ENCODE measurements at places on chromosomes 2 and 18. TPM values are rescaled to one million over a fixed set of nuclear protein-coding genes. Genes with fewer than 3 reads are reported as not detected.

The PNKD gene
- total RNA-seq: 45.8 TPM

The GNLY gene
- total RNA-seq: not detected

The LHCGR gene
- total RNA-seq: not detected

The PLGLB1 gene
- not detected for total RNA-seq

DNA sequence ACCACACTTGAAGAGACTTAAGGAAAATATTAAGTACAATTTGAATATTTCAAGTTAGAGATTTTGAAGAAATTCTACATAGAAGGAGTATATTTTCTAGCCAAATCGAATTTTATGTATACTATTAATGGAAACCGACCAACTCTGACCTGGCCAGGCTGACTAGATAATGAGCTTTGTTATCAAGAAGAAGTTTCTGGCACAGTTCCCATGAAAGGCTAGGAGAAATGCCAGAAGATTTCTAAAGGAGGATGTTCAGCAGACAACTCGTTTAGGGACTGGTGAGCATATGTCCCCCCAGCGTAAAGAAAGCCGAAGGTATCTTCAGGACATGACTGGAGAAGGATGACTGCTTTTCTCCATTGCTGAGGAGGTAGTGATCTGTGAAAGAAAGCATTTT, 127.3 kb downstream of the DIS3L2 start:
- DNase-seq: no peak

DNA sequence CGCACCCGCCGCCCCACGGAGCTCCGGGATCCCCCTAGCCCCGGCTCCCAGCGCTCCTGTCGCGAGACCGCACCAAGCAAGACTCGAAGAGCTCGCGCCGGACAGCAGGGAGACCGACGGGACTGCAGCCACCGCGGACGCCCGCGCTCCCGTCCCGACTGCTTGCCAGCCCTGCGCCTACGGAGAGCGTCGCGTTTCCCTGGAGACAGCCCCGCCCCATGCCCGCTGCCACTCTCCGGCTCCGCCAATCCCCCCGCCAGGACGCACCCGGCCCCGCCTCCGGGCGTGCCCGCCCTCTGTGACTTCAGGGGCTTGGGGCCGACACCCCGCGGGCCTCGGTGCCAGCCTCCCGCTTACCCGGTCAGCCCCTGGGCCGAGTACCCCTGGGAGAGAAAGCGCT, at the start of gene ANKMY1:
ANKMY1 (minus strand) TSS at position 181 of the 400 bp plus-strand sequence. CDS start 653 bp downstream, outside the sequence.
- no peak for DNase-seq

DNA sequence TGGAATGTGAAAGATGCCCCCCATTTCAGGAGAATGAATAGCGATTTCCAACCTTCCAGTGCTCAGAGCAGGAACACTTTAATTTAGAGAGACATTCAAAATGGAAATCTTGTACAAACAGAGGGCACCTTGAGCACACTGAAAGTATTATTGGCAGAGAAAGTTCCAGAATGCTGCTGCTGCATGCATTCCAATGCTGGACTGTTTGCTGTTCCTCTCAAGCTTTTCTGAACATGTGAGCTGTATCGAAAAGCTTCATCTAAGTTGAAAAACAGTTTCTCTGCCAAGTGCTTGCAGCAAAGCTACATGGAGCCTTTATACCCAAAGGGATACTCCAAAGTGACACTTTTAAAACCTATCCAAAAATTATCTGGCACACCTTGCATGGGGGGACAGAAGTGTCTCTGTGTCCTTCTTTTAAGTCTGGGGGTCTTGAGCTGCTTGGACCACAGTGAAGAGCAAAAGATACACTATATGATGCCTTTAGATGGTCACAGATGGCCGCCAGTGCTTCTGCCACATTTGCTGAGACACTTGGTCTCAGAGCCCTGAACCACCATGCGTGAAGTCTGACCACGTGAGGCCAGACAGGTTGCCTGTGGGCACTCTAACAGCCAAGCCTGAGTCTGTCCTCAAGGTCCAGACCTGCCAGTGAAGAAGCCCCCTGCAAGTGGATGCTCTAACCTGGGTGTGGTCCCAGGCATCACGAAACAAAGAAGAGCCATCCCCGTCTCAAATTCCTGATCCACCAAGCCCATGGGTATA, 18.8 kb downstream of the UXS1 start:
- DNase-seq: no peak

DNA sequence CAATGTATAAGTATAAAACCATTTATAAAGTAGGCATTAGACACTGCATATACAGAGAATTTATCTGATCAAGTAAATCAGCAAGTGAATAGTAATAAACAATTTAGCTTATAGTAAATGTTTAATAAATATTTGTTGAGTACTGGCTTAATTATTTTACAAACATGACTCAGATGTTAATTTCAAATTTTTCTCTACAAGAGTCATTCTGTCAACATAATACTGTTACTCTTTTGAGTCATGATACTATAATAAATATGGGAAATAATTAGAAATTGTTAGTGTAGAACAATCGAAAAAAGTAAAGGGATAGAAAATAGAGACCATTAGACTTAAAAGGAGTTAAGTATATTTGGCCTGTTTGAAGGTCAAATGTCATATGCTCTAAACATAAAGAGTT, 133.6 kb upstream of the MC4R start:
- DNase-seq: no peak

DNA sequence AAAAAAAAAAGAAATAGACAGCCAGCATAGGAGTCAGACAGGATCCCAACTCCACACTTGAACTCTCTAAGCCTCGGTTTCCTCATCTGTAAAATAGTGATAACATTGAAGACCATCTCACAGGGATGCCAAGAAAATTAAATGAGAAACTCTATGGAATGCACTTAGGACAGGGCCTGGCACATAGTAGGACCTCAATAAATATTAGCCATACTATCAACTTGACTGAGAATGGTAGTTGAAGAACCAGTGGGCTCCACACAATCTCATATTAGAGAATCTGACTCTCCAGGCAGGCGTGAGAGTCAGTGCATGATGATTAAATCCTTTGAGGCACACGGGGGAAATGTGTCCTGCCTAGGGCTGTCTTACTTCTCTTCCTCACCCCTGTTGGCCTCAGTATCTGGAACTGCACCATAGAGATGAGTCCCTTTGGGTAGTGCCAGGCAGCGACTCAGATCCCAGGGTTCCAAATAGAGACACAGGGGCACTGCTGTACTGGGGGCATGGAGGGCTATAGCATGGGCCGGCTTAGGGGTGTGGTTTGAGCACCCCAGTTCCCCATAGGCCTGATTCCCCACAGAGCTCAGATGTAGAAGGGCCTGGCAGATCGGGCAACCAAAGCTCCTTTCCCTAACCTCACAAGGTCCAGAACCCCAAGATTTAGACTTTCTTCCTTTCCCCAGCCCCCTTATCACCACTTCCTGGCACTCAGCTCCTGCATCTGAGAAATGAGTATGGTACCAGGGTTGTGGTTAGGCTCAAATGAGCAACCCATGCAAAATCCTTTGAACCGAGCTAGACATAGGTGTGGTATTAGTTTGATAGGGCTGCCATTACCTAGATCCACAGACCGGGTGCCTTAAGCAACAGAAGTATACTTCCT, 51.3 kb upstream of the CAB39 start:
- no peak for DNase-seq

- DNase-seq: no peak
Observed at GRCh38 chr2:173349287-173349686, 5.4 kb upstream of the CDCA7 start.

DNA sequence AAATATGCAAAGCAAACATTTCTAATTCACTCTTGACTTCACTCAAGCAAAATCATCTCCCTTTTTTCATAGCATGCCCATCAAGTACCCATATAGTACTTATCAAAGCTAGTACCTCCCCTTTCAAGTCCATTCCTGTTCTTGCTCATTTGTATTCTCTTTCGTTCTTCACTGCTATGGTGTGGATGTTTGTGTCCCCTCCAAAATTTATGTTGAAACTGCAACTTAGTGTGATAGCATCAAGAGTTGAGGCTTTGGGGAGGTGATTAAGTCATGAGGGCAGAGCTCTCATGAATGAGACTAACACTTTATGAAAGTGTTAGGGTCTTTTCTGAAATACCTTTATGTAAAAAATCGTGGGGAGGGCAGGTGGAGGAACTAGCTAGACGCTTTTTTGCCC, 52.9 kb downstream of the RNU4ATAC start:
- no peak for DNase-seq

DNA sequence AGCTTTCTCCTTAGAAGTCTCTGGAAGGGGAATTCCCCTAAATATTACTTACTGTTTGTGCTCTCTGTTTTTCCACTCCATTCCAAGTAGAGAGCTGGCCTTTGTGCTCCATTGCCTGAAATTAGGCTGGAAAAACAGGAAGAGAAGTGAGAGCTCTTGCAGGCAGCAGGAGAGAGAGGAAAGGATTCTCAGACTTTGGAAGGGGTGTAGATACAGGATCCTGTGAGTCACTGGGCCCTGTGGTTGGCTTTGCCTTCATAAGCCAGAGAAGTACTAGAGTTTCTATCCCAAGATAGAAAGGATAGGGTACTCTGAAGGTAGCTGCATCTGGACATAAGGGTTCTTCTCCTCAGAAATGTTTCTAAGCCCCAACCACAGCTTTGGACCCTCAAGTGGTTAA, 188.9 kb downstream of the CMPK2 start:
- no peak for DNase-seq

GRCh38 chr2:101623031-101623521, 74.4 kb upstream of the MAP4K4 start:
- no peak for DNase-seq

DNA sequence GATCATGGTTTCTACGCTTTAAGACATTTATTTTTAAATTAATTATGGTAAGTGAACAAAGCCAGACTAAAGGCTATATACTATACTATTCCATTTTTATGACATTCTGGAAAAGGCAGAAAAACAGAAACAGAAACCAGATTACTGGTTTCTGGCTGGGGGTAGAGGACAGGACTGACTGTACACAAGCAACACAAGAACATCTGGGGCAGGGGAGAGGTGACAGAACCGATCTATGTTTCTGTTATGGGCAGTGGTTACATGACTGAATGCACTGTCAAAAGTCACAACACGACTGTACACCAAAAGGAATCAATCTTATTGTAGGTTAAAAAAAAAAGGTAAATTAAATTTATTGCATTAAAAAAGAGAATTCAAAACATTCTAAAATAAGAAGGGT, 64.7 kb downstream of the PTPN2 start:
- DNase-seq: no peak

GRCh38 chr2:197727011-197727410, 21.8 kb downstream of the MARS2 start:
- DNase-seq: no peak

- no peak for DNase-seq
Observed at GRCh38 chr2:126515471-126515870, 140.5 kb upstream of the GYPC start.

DNA sequence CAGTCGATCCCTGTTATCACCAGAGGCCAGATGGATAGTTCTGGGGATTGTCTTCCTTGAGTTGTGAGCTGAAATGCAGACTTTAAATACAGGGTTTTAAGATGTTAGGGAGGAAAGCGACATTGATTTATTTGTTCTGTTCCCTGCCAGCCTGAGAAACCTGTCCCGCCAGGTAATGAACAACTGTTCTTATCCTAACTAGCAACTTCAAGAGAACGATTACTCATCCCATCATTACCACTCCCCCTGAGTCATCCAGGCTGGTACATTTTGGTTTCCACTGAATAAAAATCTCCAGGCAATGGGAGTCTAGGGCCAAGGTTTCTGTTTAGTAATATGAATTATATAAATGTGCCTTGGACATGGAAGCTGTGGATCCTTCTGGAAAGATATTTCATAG, 131.2 kb downstream of the LYPD6B start:
- no peak for DNase-seq

GRCh38 chr2:121897335-121897970, 142.0 kb downstream of the TSN start:
- DNase-seq: no peak
